NCI-H1417 treated with DMSO at 0.1 percent for 48 hours (cell line): ENCODE measurements at places on chromosomes 6 and 20.

- DNase-seq: no peak
Observed at GRCh38 chr6:69398729-69399128, 398.1 kb downstream of the LMBRD1 start.

GRCh38 chr20:36775826-36776225, 2.3 kb upstream of the DSN1 start:
- no peak for DNase-seq

GRCh38 chr6:167137881-167138280, 15.0 kb downstream of the CCR6 start:
- DNase-seq: no peak

GRCh38 chr6:29708432-29709179, 14.6 kb upstream of the HLA-F start:
- no peak for DNase-seq

DNA sequence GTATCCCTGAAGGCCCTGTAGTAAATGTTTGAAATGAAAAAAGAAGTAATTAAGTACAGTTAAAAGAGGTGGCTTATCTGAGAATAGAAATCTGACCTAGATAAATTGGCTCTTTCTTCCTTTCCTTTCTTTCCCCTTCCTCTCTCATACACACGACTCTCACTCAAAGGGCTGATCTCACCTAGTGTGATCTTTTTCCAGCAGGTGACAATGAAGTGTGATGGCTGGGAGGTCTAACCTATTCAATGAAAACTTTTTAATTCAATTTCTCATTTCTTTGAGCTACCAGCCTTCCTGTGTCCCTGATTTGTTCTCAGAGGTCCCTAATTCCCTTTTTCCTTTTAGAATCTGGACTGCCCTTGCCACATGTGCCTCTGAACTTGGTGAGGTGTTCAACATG, 118.0 kb upstream of the RIMS1 start:
- no peak for DNase-seq

- DNase-seq: no peak
Observed at GRCh38 chr20:48821261-48821920, 6.4 kb downstream of the PREX1 start.

DNA sequence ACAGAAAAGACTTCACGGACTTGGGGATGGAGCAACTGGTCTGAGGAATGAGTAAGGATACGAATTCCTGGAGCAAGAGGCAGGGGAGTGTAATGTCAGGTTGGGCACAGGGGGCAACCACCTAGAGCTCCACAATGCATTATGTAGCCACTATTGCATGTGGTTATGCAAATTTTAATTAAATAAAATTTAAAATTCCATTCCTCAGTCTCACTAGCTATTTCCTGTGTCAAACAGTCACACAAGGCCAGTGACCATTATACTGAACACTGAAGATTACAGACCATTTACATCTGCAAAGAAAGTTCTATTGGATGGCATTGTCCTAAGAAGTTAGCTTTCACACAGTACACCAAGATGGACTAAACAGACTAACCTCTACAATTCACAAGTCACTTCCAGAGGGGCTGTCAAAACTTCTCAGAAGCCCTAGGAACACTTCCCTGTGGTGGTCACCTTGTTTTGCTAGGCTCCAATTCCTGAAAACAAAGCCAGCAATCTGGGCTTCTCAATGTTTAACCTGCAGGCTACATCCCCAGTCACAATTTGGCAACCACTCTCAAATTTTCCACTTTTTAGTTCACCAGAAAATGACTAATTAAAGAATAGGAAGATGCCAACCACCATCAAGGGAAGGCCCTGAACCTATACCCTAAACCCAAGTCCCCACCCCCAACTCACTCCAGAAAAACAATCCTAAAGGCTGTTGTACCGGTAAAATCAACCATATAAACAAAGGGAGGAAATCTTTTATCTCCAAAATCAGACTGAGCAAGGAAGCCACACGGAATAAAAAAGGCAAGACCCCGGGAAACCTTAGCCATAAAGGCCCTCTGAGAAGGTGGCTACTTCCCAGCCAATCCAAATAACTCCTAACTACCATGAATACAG, 34.2 kb upstream of the C20orf203 start:
- DNase-seq: no peak

DNA sequence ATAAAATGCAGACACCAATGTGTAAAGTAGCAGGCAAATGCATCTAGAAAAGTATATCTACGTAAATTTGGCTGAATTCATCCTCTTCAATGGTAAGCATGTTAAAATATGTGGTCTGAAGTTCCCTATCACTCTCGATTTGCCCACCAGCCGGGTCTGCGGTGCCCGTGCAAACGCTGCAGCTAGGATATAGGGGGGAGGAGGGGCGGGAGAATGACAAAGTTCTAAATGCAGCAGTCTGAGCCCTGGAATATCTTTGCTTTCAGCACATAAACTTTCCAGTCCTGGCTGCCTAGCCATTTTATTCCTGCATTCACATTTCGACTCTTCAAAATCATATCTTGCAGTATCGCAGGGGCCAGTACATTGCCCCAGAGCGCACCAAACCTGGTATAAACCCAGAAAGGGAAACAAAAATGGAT, 708 bp downstream of the NRN1 start:
- no peak for DNase-seq

DNA sequence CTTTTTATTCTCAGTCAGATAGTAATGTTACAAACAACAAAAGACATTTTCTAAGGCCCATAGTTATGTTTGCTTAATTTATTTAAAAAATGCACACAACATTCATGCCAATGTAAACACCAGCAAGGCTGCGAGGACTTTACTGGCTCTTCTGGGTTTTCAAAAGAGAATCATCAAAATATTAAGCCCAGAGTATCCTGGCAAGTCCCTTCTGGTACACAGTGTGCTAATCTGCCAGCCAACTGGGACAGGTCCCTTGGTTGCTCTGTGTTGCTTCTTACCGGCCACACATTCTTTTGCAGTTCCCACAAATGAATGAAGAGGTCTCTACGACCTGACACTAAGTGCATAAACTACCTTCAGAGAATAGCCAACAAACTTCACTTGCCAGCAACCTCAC, 42.6 kb upstream of the SPDEF start:
- DNase-seq: no peak
